ENCODE measurements at places on chromosomes 1 and 21.
A peak's percentile ranks its signal among the peaks of the same experiment; 100 is the strongest.

- no peaks in the 10 kb centered on the region for H3K27me3 ChIP-seq
- no peak overlapping the region for H3K27ac ChIP-seq
- H3K4me1 ChIP-seq = no peaks in the 10 kb centered on the region
- no peak overlapping the region for H3K4me3 ChIP-seq
Observed at GRCh38 chr1:15022048-15022447, 131.5 kb upstream of the TMEM51 start.

DNA sequence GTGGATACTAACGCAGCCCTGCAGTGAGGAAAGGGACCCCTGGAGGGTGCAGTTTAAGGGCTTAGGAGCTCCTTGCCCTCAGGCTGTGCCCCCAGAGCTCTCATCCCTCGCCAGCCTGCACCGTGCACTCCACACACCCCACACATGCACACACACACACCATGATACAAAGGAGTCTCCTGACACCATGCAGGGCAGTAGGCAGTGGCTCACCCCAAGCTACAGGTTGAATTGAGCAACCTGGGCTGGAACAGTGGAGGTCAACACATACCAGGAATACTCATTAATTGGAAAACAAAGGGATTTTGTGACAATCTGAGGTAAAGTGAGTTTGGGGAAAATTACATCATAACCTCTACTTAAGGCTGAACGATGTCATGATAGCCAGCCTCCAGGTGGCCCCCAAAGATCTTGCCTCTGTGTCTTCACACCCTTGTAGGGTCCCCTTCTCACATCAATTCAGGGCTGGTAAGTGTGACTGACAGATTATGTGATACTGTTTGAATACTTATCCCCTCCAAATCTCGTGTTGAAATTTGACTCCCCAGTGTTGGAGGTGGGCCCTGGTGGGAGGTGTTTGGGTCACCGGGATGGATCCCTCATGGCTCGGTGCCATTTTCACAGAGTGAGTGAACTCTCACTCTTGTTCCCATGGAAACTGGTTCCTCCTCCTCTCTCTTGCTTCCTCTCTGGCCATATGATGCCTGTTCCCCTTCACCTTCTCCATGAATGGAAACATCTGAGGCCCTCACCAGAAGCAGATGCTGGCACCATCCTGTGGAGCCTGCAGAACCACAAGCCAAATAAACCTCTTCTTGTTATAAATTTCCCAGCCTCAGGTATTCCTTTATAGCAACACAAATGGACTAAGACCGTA, 111.0 kb upstream of the RAB4A start:
- no peaks in the 10 kb centered on the region for H3K36me3 ChIP-seq
- H3K27ac ChIP-seq = no peak overlapping the region
- no peak for DNase-seq
- no peak overlapping the region for H3K4me3 ChIP-seq
- H3K4me1 ChIP-seq = no peaks in the 10 kb centered on the region

DNA sequence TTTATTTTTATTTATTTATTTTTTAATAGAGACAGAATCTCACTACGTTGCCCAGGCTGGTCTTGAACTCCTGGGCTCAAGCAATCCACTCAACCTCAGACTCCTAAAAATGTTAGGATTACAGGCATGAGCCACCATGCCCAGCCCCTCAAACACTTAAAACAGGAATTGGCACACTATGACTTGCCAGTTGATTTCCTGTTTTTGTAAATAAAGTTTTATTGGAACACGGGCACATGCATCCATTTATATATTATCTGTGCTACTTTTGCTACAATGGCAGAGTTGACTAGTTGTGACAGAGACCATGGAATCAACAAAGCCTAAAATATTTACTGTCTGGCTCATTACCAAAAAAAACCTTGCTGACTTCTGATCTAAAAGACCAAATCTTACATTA, 16.0 kb upstream of the YRDC start:
- H3K27me3 ChIP-seq = no peaks in the 10 kb centered on the region
- no peak for DNase-seq
- peaks cover 4% of the 10 kb centered on the region for H3K4me1 ChIP-seq
- H3K36me3 ChIP-seq = peaks cover 20% of the 10 kb centered on the region

DNA sequence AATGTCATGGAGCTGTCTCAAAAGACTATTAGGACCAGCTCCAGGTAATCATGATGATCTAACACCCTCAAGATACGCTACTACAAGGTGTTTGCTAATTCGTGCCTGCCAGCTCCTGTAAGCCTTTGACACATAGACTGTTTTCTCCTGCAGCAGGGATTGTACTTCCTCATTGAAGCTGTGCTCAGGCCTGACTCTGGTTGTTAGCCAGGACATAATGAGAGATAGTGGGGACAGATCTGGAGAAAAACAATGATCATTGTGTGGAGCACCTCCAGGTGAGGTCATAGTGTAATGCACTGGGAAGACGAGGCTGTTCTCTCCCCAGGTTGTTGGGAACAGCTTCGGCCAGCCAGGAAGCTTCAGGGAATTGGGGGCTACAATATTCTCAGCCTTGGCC, 94.6 kb downstream of the SETD4 start:
- H3K27me3 ChIP-seq = peaks cover 8% of the 10 kb centered on the region
- no peak overlapping the region for H3K27ac ChIP-seq
- H3K36me3 ChIP-seq = no peaks in the 10 kb centered on the region
- H3K4me1 ChIP-seq = no peaks in the 10 kb centered on the region

DNA sequence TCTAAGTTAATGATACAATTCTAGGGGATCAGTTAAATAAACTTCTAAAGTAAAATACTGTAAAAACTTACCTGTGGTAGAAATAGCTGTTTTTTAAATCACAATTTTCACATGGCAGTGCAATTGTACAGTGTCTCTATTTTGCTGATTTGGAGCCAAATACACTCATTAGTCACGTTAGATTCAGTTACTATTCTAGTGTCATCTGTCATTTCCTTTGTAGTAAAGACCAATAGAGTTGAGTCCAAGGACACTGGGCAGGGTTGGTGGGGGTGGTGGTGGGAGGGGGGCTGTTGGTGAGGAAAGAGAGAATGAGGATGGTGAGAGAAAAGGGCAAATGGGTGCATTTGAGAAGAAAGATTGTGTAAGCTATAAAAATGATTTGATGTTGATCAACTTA, 33.6 kb downstream of the CD55 start:
- H3K4me3 ChIP-seq = no peak overlapping the region
- H3K27ac ChIP-seq = no peak overlapping the region
- H3K36me3 ChIP-seq = no peaks in the 10 kb centered on the region
- no peak for DNase-seq
- H3K27me3 ChIP-seq = no peaks in the 10 kb centered on the region

GRCh38 chr1:221548942-221549341, 192.9 kb downstream of the DUSP10 start:
- H3K27ac ChIP-seq = no peak overlapping the region
- no peaks in the 10 kb centered on the region for H3K27me3 ChIP-seq
- no peak for DNase-seq
- H3K36me3 ChIP-seq = no peaks in the 10 kb centered on the region
- H3K4me1 ChIP-seq = no peaks in the 10 kb centered on the region
- no peak overlapping the region for H3K4me3 ChIP-seq

DNA sequence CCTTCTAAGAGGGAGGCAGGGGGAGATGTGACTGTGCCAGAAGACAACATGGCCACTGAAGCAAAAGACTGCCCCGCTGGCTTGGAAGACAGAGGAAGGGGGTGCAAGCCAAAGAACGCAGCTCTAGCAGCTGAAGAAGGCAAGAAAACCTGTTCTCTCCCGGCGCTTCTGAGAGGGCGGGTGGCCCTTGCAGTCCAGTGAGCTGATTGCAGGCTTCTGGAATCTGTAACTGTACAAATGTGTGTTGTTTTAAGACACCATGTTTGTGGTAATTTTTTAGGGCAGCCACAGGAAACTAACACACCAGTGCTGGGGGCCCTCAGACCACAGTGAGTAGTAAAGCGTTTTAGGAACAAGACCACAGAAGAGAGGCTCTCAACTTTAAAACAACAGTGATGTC, 47.0 kb downstream of the CD46 start:
- peak; percentile 30 for DNase-seq
- peaks cover 10% of the 10 kb centered on the region for H3K4me1 ChIP-seq
- no peak overlapping the region for H3K4me3 ChIP-seq
- no peak overlapping the region for H3K27ac ChIP-seq
- H3K27me3 ChIP-seq = no peaks in the 10 kb centered on the region

GRCh38 chr1:177495878-177496277, 325.1 kb downstream of the BRINP2 start:
- H3K27me3 ChIP-seq = no peaks in the 10 kb centered on the region
- H3K4me3 ChIP-seq = no peak overlapping the region
- no peaks in the 10 kb centered on the region for H3K36me3 ChIP-seq
- DNase-seq = no peak
- no peaks in the 10 kb centered on the region for H3K4me1 ChIP-seq

- no peaks in the 10 kb centered on the region for H3K4me1 ChIP-seq
- no peaks in the 10 kb centered on the region for H3K36me3 ChIP-seq
- no peak overlapping the region for H3K27ac ChIP-seq
- no peak for DNase-seq
- no peak overlapping the region for H3K4me3 ChIP-seq
Observed at GRCh38 chr1:159799446-159799985, 2.6 kb upstream of the FCRL6 start.

- H3K27me3 ChIP-seq = no peaks in the 10 kb centered on the region
- no peak overlapping the region for H3K27ac ChIP-seq
- H3K36me3 ChIP-seq = no peaks in the 10 kb centered on the region
- no peaks in the 10 kb centered on the region for H3K4me1 ChIP-seq
- DNase-seq = no peak
Observed at GRCh38 chr1:235275836-235276235, 52.1 kb downstream of the ARID4B start.

GRCh38 chr1:24380508-24380907, 33.1 kb downstream of the STPG1 start:
- H3K27me3 ChIP-seq = no peaks in the 10 kb centered on the region
- peaks cover 17% of the 10 kb centered on the region for H3K4me1 ChIP-seq
- no peak overlapping the region for H3K27ac ChIP-seq
- DNase-seq = no peak
- peaks cover 2% of the 10 kb centered on the region for H3K36me3 ChIP-seq

DNA sequence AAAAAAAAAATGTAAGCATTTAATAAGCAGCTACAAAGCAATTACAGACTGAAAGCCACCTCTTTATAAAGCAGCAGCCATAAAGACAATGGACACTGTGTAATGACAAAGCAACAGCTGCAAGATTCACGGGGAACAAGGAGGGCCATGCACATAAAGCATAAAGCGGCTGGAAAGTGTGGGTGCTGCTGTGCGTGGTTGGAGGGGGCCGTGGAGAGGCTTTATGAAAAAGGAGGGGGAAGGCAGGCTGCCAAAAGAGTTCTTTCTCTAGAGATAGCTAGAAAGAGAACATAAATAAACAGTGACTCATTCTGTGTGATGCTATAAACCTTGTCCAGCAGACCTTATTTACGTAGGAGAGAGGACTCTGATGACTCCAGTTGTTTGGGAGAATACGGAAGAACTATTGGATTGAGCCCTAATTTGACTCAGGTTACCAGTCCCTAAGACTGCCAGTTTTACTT, 49.3 kb downstream of the ADAMTS1 start:
- no peaks in the 10 kb centered on the region for H3K27me3 ChIP-seq
- H3K36me3 ChIP-seq = no peaks in the 10 kb centered on the region
- H3K4me1 ChIP-seq = peaks cover 3% of the 10 kb centered on the region
- DNase-seq = peak; percentile 89
- H3K27ac ChIP-seq = no peak overlapping the region

GRCh38 chr1:48858200-48858920, 81.7 kb upstream of the BEND5 start:
- H3K4me1 ChIP-seq = no peaks in the 10 kb centered on the region
- no peak overlapping the region for H3K27ac ChIP-seq
- no peaks in the 10 kb centered on the region for H3K36me3 ChIP-seq
- no peak overlapping the region for H3K4me3 ChIP-seq

GRCh38 chr1:161021970-161022353, 1.0 kb upstream of the F11R start:
- H3K27ac ChIP-seq = no peak overlapping the region
- peaks cover 12% of the 10 kb centered on the region for H3K4me1 ChIP-seq
- no peak for DNase-seq
- no peak overlapping the region for H3K4me3 ChIP-seq
- peaks cover 27% of the 10 kb centered on the region for H3K27me3 ChIP-seq

DNA sequence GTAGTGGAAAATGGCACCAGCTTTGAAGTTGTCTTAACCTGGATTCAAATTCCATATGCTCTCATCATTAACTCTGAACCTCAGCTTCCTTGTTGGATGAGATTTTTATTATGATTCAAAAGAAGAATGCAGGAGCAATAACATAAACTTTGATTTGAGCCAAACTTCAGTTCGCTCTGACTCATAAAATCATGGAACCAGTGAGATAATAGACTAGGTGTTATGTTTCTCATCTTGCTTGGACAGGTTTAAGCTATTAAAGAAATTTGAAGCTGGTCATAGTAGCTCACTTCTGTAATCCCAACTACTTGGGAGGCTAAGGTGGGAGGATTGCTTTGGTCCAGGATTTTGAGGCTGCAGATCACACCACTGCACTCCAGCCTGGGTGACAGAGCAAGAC, 172.8 kb downstream of the CLEC20A start:
- H3K27ac ChIP-seq = no peak overlapping the region
- no peaks in the 10 kb centered on the region for H3K27me3 ChIP-seq
- DNase-seq = peak; percentile 61
- no peak overlapping the region for H3K4me3 ChIP-seq

- DNase-seq = no peak
- no peaks in the 10 kb centered on the region for H3K36me3 ChIP-seq
- no peaks in the 10 kb centered on the region for H3K27me3 ChIP-seq
- H3K27ac ChIP-seq = no peak overlapping the region
Observed at GRCh38 chr1:157831968-157832626, 9.5 kb downstream of the CD5L start.

DNA sequence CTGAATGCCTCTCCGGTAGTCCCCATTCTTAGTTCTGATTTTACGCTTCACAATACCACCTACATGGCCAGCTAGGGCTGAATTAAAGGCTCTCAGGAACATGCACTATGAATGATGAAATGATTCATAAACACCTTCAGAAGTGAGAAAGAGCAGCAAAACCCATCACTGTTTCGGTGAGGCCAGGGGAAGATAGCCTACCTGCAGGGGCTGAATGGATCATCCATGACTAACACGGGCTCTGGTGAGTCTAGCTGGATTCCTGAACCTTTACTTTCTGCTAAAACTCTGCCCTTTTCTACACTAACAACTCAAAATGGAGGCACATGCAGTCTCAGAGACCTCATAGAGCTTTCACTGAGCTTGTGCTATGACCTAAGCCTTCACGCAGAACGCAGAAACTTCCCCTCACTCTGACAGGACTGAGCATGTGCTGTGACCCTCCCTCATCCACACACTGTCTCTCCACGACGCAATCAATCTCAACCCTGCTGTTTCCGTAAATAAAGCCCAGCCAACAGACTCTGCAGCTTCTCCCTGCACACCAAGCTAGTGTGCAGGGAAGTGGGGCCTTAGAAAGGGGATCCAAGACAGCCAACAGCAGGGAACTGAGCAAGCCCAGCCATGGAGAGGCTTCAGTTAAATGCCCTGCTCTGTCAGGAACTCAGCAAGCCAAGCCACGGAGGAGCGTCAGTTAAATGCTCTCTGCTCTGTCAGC, 207.8 kb downstream of the SLC45A1 start:
- H3K27me3 ChIP-seq = no peaks in the 10 kb centered on the region
- peak; percentile 95 for DNase-seq
- H3K4me1 ChIP-seq = peaks cover 23% of the 10 kb centered on the region
- H3K27ac ChIP-seq = peak overlapping the region; percentile 58
- no peaks in the 10 kb centered on the region for H3K36me3 ChIP-seq
- H3K4me3 ChIP-seq = peak overlapping the region; percentile 63
